Kasumi-1 (cell line): ENCODE measurements at places on chromosomes 11 and 22.

- DNase-seq: no peak
These were observed 17.1 kb downstream of the GRAP2 start for GRCh38 chr22:39917776-39918495.

- DNase-seq: no peak
These were observed 14.6 kb downstream of the CELSR1 start for GRCh38 chr22:46522797-46523196.

GRCh38 chr11:117969160-117969991 is 16.8 kb upstream of the IL10RA start:
- no peak for DNase-seq

DNA sequence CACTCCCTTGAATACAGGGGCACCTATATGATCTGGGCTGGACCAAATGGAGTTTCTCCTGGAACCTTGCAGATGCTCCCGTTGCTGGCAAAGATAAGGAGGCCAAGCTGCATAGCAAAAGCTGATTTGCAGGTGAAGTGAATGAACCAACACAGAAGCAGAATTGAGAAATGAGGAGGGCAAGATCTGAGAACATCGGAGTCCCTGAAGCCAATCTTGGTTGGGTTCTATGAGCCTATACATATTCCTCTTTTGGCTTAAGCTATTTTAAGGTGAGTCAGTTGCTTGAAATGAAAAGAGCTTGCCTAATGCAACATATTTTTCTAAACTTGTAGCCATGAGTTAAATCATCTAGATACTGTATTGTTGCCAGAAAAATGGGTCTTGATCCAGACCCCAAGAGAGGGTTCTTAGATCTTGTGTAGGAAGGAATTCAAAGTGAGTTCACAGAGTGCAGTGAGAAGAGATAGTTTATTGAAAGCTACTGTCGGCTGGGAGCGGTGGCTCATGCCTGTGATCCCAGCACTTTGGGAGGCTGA is 23.5 kb downstream of the WEE1 start:
- DNase-seq: no peak

DNA sequence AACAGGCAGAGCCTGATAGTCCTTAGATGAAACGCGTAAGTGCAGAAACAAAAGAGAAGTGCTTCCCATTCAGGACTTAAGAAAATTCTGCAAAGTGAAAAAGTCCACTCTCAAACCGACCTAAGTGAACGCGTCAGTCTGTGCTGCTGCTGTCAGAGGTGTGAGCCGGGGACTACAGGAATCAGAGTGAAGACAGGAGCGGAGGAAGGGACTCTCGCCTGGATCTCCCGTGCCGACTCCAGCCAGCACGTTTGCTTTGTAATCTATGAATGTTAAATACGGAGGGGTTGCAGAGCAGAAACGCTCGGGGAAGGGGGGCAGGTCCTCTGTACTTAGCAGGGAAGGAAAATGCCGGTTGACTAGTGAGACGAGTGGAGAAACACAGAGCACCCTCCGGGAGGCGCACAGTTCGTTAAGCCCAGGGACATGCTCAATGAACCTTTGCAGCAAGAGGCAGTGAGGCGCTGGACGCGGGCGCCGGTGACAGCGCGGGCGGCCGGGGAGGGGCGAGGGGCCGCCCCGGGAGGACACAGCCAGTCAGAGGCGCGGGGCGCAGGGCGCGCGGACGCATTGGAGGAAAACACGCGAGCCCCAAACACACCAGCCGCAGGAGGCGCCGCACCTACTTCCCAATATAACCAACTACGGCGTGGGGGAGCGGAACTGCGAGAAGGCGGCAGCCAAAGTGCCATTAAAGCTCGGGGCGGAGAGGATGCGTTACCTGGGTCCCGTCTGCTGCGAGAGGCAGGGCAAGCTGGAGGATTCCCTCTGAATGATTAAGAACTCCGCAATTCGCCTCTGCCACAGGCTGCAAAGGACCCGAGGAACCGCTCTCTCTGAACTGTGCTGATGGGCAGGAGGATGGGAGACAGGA is at the start of gene CNTN5:
Gene CNTN5 (plus strand): TSS at position 598 of the 874 bp plus-strand sequence.
- peak; percentile 27 for DNase-seq

GRCh38 chr11:14075118-14076078 is 112.9 kb downstream of the SPON1 start:
- DNase-seq: no peak

DNA sequence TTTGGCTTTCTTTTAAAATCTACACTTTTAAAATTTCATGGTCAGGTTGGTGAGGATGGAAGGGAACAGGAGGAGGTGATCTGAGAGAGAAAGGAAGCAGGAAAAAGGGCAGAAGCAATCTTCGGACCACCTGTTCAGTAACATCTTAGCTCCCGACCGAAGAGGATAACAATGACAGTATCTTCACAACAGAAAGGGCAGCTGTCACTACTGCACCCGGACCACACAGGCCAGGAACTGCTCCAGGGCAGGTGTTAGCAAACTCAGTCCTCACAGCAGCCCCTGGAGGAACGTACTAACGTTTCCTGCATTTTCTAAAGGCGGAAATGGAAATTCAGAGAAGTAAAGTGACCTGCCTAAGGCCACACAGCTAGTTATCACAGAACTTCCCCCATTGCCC is 16.8 kb downstream of the PTPN5 start:
- no peak for DNase-seq

DNA sequence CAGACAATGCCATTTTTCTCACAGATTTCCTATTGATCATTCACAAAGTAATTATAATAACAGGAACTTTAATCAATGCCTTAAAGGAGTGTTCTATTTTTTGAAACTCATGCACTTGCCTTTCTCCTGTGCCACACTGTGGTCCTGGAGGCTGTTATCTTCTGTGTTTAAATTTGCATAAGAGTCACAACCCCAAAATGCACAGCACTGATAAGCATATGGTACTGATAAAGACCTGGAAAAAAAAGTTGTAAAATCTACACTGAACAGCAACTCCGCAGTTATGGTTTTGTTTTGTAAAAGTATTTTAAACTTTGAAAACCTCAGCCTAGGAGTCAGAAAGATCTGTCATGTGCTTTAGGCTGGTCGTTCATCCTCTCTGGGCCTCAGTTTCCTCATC is 9.1 kb upstream of the CCDC34 start:
- no peak for DNase-seq

DNA sequence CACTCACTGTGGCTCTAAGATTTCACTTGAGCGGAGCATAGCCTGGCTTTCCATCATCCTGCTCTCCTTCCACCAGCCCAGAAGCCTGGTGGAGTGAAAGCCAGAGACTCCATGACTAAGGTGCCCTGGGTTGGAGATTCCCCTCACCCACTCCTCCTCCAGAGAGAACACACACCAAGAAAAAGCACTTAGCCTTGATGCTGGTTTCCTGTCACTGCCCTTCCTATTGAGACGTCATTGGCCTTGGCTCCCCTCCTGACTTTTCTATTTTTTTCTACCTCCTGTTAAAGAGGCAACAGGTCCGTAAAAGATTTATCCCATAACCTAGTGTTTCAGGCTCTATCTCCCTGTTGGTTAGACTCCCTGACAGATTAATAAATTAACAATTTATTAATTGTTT is 38.5 kb upstream of the APLNR start:
- DNase-seq: no peak

- DNase-seq: no peak
These were observed 77.7 kb upstream of the LRRC55 start for GRCh38 chr11:57103899-57104605.
